ENCODE measurements at places on chromosomes 1 and 21.
A peak's percentile ranks its signal among the peaks of the same experiment; 100 is the strongest.

GRCh38 chr1:35851132-35851869, 31.7 kb upstream of the AGO1 start:
- DNase-seq: no peak

DNA sequence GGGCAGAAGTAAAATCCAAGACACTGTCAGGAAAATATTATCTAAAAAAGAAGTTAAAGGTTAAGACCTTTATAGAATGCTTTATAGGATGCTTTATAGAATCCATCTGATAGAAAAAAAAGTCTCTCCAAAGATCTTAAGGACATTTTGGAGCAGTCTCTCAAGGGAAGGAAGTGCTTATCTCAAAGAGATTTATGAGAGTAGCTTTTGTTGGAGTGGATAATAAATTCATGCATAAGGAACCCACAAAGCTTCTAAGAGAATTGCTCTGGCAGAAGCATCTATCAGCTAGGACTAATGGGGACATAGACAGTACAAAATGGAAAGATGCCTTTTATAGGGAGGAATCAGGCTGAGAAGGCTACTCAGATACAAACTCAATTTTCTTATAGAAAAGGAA, 12.9 kb upstream of the CAP1 start:
- DNase-seq: no peak

DNA sequence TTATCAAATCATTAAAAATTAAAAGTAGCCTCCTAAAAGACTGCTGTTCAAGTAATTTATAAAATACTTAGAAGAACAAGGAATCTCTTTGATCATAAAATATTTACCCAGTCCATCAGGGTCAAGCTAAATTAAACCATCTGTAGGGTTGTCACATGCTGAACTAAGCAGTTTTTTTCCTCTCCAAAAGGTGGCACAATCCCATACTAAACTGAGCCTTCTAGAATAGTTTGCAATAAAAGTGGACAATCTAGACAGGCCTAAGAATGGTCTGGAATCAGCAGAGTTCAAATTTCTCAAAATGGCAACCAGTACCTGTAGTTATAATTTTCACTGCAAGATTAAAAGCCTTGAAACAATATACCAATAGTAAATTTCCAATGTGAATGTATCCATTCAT, 194.8 kb downstream of the EIF4G3 start:
- DNase-seq: no peak

GRCh38 chr21:41780337-41781049, 13.6 kb upstream of the RIPK4 start:
- no peak for DNase-seq

- DNase-seq: no peak
Measured at GRCh38 chr1:59541161-59541560, 244.3 kb downstream of the FGGY start.

GRCh38 chr1:89528382-89528780, 3.8 kb downstream of the LRRC8B start:
- DNase-seq: no peak

- no peak for DNase-seq
Measured at GRCh38 chr1:225572422-225572821, 80.5 kb downstream of the ENAH start.

GRCh38 chr21:24939291-24939690, 668.0 kb downstream of the MRPL39 start:
- DNase-seq: no peak

GRCh38 chr1:19138331-19138730, 71.7 kb downstream of the UBR4 start:
- no peak for DNase-seq

DNA sequence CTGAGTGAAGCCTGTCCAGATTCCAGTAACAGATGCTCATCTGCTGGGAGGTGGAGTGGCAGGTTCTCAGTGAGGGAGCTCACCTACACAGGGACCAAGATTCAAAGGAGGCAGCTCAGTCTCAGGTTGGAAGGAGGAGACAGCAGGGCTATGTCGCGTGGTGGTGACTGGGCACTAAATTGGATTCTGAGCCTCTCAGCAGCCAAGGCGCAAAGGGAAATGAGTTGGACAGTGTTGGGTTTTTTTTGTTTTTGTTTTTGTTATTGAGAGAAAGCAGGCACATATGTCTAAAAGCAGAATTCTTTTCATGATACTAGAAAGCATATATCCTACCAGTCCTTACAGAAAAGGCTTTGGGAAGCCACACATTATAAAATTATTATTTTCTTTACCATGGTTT, 26.2 kb downstream of the UMODL1 start:
- no peak for DNase-seq

DNA sequence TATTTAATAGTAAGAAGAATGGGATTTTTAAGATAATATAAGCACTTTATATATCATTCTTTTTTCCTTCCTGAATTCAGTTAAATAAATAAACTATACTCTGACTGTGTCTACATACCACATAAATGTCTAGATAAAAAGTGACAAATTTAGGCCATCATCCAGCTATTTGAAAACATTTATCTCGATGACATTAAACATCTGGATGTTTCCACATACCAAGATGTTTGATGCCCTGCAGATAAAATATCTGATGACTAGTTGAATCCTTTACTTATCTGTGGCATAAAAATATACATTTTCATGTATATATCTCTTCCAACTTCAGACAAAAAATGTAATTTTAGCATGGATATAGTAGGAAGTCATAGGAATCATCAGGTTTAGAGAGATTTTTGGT, 348.3 kb downstream of the DPYD start:
- DNase-seq: no peak

- DNase-seq: no peak
Measured at GRCh38 chr1:86714159-86714558, 9.8 kb downstream of the SH3GLB1 start.

GRCh38 chr1:47362828-47363227, 29.2 kb downstream of the CMPK1 start:
- DNase-seq: no peak

DNA sequence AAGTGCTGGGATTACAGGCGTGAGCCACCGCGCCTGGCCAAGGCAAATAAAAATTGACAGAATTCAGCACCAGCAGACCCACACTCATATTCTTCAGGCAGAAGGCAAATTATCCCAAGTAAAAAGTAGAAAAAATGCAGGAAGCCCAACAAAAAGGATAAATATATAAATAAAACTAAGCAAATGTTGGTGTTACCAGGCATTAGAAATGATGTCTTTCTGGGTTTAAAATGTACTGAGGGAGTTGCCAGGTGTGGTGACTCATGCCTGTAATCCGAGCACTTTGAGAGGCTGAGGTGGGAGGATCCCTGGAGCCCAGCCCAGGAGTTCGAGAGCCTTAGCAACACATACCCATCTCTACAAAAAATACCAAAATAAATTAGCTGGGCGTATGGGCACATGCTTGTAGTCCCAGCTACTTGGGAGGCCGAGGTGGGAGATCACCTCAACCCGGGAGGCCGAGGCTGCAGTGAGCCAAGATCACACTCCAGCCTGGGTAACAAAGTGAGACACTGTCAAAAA, 6.3 kb downstream of the INTS11 start:
- no peak for DNase-seq

- DNase-seq: no peak
Measured at GRCh38 chr1:245074232-245074747, 80.5 kb upstream of the KIF26B start.

DNA sequence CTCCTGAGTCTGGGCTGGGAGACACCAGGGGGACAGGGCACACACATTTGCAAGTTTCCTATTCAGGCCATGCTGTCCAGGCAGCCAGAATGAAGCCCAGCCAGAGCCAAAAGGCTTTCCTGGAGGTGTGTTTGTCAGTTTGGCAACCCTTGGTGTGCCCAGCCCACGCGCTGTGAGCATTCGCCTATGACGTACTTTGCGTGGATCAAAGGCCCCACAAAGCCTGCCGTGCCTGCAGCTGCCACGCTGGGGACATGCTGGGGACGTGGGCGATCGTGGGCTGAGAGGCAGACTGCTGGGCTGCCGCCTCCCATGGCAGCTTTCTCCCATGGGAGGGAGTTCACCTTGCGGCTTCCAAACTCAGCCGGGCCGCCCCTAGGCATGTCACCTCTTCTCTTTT, 57.5 kb downstream of the CD247 start:
- DNase-seq: no peak

DNA sequence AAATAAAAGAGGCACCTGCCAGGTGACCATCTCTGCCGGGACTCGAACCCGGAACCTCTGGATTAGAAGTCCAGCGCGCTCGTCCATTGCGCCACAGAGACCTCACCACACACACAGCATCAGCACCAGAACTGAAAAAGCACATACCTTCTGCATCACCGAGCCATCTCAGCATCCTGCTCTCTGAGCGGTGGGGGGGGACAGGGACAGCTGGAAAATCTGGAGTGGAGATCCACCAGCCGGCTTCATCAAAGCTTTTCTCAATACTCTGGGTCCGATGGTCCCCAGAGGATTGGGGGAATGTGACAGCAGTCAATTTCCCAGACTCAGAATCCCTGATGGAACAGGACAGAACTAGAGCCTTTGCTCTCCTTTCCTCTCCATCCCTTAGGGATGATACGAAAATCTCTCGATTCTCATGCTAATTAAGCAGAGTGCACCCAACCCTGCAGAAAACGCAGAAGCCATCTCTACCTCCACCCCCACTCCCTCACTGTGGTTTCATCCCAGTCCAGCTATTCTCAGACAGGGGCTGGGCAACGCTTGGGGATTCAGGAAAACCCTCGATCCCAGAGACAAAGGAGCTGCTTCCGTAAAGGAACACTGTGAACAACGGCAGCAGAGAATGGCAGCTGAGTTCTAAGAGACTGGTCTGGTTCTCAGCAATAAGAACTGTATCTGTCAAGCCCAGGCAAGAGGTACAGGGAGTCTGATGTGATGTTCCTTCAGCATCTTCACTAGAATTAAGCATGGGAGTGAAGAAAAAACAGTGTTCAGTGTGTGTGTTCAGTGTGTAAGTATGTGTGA, 29.6 kb upstream of the CADM3 start:
- no peak for DNase-seq

DNA sequence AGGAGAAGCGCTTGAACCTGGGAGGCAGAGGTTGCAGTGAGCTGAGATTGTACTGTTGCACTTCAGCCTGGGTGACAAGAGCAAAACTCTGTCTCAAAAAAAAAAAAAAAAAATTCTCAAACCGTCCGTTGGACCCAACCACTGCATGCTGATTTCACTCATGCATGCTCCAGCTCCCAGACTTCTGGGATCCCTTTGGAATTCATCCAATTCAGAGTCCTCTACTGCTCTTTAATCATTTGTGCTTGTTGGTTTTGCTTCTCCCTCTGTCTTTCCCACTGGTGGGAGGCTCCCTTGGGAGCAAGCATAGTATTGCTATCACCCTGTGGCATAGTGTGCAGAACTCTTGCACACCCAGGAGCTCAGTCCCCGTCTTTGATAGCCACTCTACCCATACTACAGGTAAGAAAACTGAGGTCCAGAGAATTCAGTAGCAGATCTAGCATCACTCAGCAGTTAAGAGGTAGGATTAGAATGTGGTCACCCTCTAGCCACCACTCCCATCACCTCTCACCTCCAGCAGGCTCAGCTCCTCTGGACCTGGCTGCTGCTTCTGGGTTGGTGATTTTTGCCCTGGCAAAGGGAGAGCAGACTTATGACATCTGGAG, 3.1 kb upstream of the LMNA start:
- DNase-seq: no peak

DNA sequence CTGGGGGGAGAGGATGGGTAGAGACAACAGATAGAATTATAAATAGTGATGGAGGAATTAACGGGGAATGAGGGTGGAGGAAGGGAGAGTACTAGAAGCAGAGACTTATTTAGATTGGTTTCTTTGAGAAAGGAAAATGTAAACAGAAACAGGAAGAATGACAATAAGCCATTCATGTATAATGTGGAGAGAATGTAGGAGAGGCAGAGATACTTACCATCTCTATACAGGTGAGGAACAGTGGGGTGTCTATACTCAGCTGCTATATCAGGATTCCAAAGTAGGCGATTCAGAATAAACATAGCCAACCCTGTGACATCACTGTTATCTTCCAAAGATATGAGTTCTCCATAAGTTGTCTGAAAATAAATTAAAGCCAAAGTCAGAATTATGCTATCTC, 16.8 kb downstream of the ASPM start:
- DNase-seq: no peak

DNA sequence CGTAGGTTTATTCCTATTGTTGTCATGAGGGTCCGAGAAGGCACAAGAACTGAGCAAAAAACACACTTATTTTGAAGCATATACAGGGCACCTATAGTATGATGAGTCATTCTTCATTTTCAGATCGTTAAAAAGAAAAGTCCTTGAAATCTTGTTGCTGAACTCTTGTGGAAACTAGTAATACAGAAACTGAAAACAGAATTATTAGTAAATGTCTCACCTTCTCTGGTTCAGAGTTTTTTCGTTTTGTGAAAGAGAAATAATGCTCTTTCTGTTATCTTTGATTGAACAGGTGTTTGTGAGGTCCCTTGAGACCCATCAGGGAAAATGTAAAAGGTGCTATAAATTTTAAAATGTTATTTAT, 102.0 kb upstream of the COA6 start:
- no peak for DNase-seq

- DNase-seq: no peak
Measured at GRCh38 chr1:10046356-10047085, 13.8 kb downstream of the UBE4B start.

- no peak for DNase-seq
Measured at GRCh38 chr1:114040273-114041015, 61.2 kb downstream of the OLFML3 start.

GRCh38 chr1:172551279-172551678, 18.3 kb downstream of the SUCO start:
- DNase-seq: no peak

DNA sequence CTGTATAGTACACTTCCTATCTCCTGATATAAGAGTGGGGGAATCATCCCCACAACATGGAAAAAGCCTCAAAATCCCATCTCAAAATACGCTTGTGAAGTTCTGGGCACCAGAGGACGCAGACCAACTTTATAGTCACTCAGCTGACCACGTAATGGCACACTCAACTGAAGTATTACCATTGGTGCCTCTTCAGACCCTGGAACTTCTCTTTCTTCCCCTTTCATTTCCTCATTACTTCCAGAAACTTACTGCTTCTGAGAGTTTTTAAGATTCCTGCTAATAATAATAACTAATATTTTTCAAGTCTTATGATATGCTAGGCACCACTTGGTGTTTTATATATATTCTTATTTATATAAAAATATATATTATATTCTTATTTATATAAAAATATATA, 202.6 kb downstream of the PTPRC start:
- DNase-seq: no peak

DNA sequence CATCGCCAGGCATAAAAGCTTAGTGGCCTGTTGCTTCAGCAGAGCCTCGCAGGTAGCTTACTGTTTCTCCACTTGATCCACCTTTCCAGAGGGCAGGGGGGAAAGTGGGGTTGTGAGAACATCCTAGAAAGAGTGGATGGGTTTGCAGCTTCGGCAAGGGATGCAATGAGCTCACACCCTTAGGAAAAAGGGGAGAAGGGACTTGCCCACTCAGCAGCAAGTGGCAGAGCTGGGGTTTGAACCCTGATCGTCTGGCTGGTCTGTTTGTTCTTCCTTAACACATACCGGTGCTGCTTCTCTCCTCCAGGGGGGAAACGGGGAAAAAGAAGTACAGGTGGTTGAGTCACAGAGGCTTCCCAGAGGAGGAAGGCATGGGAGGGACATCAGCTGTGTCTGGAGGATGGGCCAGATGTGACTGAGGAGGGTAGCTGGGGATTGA, 1.0 kb downstream of the TMEM201 start:
- no peak for DNase-seq

- DNase-seq: no peak
Measured at GRCh38 chr1:43541721-43542401, 11.2 kb downstream of the PTPRF start.

- peak; percentile 19 for DNase-seq
Measured at GRCh38 chr21:14773777-14774345, 227.7 kb upstream of the SAMSN1 start.
